ENCODE measurements at places on chromosomes 13 and 19.

- no peak for DNase-seq
These were observed 11.2 kb downstream of the ZNF83 start for GRCh38 chr19:52626915-52627314.

- no peak for DNase-seq
These were observed 98.2 kb downstream of the OLFM4 start for GRCh38 chr13:53126841-53127245.

DNA sequence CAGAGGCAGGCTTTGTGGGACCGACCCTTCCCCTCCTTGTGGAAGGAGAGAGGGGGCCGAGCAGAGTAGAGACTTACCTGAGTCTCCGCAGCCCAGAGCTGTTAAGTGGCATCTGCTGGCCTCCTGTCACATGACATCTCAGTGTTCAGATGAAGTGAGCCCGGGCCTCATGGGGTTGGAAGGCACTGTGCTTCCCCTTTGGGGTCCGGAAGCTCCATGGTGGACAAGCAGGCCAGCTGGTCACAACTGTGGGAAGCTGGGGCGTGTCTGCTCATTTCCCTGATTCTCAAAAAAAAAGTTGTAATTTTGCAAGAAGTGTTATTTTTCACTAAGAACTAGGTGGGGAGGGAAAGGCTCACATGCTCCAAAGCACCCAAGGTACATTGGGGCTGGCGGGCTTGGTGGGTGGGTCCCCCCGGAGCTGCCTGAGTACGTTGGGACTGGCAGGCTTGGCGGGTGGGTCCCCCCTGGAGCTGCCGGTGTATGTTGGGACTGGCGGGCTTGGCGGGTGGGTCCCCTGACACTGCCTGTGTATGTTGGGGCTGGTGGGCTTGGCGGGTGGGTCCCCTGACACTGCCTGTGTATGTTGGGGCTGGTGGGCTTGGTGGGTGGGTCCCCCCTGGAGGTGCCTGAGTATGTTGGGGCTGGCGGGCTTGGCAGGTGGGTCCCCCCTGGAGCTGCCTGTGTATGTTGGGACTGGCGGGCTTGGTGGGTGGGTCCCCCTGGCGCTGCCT is 18.2 kb upstream of the DCUN1D2 start:
- no peak for DNase-seq

- no peak for DNase-seq
These were observed 111.0 kb upstream of the KL start for GRCh38 chr13:32905063-32905863.

DNA sequence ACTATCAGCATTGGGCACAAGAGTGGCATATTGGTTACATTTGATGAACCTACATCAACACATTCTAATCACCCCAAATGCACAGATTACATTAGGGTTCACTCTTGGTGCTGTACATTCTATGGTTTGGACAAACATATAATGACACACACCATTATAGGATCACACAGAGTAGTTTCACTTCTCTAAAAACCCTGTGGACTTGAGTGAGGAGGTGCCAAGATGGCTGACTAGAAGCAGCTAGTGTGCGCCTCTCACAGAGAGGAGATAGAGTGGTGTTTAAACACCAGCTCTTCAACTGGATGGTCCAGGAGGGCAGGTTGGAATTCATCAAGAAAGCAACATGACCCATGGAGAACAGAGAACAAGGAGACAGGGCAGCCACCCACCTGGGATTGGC is 265.6 kb downstream of the TDRD3 start:
- no peak for DNase-seq

DNA sequence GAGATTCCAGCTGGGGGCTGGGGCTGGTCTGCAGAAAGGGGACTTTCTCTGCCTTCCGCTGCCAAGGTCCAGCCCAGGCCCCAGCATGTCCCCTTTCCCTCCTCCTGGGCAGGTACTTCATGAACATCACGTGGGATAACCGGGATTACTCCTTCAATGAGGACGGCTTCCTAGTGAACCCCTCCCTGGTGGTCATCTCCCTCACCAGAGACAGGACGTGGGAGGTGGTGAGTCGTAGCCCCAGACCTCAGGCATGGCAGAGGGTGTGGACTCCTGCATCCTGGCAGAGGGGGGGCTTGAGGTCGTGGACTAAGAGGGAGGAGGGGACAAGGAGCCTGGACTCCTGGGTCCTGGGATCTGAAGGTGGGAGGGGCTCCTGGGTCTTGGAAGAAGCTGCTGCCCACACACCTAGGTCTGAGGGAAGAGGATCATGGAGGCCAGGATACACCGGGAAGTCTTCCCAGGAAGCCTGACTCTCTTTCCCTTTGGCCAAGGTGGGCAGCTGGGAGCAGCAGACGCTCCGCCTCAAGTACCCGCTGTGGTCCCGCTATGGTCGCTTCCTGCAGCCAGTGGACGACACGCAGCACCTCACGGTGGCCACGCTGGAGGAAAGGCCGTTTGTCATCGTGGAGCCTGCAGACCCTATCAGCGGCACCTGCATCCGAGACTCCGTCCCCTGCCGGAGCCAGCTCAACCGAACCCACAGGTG is 20.6 kb downstream of the GRIN2D start:
- no peak for DNase-seq

- peak; percentile 60 for DNase-seq
These were observed 1.2 kb upstream of the TMEM59L start for GRCh38 chr19:18611327-18612050.

GRCh38 chr13:110334841-110335490 is 27.9 kb downstream of the COL4A2 start:
- no peak for DNase-seq

DNA sequence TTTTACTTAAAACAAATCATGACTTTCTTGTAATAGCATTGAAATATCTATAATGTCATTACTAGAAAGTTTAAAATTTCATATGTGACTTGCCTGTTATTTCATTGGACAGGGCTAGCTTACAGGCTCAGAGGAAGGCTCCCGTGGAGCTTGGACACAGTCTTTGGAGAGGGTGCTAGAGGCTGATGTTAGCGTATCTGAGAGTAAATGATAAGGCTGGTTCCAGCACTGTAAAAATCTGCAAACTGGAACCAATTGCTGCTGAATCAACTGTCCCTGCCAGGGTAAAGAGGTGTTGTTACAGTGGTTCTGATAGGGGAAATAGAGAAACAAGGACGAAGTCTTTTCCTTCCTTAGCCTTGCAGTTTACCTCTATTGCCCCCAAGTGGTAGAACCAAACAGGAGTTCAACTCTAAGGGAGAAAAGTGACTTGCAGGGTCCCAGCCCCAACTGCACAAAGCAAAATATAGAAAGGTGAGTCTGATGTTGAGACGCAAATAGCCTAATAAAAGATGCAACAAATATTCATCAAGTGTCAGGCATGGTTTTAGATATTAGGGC is 901.7 kb downstream of the DIAPH3 start:
- no peak for DNase-seq

DNA sequence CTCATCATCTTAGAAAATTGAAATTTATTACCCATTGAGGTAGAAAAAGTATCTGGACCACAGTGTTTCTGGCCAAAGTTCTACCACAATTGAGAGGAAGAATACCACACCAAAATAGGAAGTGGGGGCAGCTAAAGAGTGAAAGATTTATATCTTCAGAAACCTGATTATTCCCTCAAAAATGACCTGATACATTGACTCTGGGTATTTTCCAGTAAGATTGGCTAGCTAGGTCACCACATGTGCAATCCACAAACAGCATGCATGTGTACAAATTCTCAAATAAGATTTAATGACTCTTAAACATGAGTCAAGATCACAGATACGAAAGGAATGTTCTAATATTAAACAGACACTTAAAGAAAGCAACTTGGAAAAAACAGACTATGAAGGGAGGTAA is 1516.2 kb upstream of the PCDH20 start:
- DNase-seq, result no peak

GRCh38 chr19:1690699-1691307 is 38.4 kb upstream of the TCF3 start:
- DNase-seq, result peak; percentile 80

GRCh38 chr13:110443622-110444225 is 117.8 kb downstream of the RAB20 start:
- no peak for DNase-seq

DNA sequence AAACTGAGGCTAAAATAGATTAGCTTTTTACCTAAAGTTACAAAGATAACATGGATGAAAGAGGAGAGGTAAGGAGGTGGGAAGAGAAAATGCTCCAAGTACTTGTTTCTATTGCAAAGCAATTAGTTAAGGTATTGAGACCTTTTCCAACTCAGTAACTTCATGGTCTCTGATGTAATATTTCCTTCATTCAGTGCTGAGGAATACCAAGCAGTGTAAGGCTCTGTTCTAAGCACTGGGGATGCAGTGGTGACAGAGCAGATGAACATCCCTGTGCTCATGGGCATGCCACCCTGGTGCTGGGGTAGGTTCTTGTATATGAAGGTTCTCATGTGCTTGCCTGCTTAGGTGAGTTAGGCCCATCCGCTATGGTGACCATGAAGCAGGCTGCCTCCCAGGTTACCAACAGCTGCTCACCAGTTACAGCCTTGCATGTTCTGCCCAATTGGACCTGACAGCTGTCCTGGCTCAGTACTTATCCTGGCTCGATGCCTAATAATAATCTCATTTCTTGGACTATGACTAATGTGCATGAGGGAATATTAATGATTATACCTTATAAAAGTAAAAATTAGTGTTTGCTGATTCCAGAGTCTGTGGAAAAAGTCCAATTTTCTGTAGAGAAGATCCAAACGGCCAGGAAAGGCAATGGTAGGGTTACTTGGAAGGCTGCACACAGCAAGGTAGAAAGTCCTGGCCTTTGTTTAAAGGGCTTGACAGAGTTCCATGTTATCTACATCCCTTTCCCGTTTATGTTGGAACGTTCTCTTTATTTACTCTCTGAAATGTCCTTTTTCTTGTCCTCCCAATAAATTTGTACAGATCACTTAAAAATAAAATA is 48.3 kb downstream of the LATS2 start:
- no peak for DNase-seq

DNA sequence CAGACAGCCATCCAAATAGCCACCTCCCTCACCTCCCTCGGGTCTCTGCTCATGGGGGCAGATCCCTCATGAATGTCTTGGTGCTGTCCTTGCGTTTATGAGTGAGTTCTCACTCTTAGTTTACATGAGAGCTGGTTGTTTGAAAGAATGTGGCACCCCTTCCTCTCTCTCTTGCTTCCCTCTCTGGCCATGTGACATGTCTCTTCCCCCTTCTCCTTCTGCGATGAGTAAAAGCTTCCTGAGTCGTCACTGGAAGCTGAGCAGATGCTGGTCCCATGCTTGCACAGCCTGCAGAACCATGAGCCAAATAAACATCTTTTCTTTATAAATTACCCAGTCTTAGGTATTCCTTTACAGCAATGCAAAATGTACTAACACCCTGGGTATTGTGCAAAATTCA is 208.7 kb downstream of the LACC1 start:
- DNase-seq, result no peak

- no peak for DNase-seq
These were observed 43.8 kb downstream of the PEPD start for GRCh38 chr19:33477781-33478180.

GRCh38 chr19:2477141-2477710 is 1.3 kb downstream of the GADD45B start:
- DNase-seq, result no peak

DNA sequence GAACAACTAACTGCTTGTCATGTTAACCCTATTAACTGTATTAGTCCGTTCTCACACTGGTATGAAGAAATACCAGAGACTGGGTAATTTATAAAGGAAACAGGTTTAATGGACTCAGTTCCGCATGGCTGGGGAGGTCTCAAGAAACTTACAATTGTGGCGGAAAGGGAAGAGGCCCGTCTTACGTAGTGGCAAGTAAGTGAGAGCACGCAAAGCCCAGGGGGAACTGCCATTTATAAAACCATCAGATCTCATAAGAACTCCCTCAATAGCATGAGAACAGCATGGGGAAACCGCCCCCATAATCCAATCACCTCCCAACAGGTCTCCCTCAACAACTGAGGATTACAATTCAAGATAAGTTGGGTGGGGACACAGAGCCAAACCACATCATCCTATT is 34.7 kb downstream of the PHF11 start:
- DNase-seq, result no peak
